Renal cortex interstitium (tissue), 15 donors: ENCODE measurements at places on chromosomes 2 and 18. TPM values are rescaled to one million over a fixed set of nuclear protein-coding genes. Genes with fewer than 3 reads are reported as not detected.

The PARD6G gene
- polyA plus RNA-seq: 29.4 TPM

The LCT gene
- polyA plus RNA-seq: 0.08 TPM

The FLACC1 gene
- polyA plus RNA-seq: 2.0 TPM

The COLEC11 gene
- 1.5 TPM for polyA plus RNA-seq

The RFX8 gene
- 1.1 TPM for polyA plus RNA-seq

The NCKAP5 gene
- 7.7 TPM for polyA plus RNA-seq

The NUP35 gene
- 27.9 TPM for polyA plus RNA-seq

The HOXD11 gene
- 67.2 TPM for polyA plus RNA-seq

The APCDD1 gene
- polyA plus RNA-seq: 109 TPM

The CHRNG gene
- 1.2 TPM for polyA plus RNA-seq

The UGGT1 gene
- 44.9 TPM for polyA plus RNA-seq

The CIB4 gene
- 0.33 TPM for polyA plus RNA-seq

The EFEMP1 gene
- polyA plus RNA-seq: 94.1 TPM

DNA sequence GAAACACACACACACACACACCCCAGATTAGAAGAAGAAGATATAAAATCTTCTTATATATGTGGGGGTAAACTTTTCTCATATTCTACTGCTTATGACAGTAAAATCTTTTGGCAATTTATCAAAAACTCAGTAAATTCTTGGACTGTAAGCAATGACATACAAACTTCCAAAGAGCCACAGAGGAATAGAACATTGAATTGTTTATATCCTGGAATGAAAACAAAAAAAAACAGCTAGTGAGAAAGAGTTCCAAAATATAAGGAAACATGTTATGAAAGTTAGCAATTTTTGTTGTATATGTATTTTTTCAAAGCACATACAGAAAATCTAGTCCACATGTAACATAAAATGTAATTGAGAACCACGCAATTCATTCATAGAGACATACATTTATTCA is 764.9 kb downstream of the DSC3 start:
- DNase-seq: no peak

GRCh38 chr2:128984081-128984480 is 665.4 kb upstream of the HS6ST1 start:
- DNase-seq: no peak

- no peak for DNase-seq
These were observed 10.7 kb upstream of the IAH1 start for GRCh38 chr2:9463698-9464034.

GRCh38 chr18:77127769-77128671 is 4.6 kb downstream of the MBP start:
- DNase-seq: no peak

GRCh38 chr2:66919286-66919685 is 477.8 kb upstream of the ETAA1 start:
- DNase-seq: no peak

DNA sequence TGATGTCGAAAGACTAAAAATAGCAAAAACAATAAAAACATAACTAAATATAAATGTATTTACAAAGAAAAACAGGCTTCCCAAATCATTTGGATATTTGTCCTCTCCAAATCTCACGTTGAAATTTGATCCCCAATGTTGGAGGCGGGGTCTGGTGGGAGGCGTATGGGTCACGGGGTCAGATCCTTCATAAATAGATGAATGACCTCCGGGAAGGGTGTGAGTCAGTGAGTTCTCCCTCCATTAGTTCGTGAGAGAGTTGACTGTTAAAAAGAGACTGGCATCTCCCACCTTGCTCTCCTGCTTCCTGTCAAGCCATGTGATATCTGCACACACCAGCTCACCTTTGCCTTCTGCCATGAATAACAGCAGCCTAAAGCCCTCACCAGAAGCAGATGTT is 703.0 kb downstream of the TMEM182 start:
- no peak for DNase-seq

DNA sequence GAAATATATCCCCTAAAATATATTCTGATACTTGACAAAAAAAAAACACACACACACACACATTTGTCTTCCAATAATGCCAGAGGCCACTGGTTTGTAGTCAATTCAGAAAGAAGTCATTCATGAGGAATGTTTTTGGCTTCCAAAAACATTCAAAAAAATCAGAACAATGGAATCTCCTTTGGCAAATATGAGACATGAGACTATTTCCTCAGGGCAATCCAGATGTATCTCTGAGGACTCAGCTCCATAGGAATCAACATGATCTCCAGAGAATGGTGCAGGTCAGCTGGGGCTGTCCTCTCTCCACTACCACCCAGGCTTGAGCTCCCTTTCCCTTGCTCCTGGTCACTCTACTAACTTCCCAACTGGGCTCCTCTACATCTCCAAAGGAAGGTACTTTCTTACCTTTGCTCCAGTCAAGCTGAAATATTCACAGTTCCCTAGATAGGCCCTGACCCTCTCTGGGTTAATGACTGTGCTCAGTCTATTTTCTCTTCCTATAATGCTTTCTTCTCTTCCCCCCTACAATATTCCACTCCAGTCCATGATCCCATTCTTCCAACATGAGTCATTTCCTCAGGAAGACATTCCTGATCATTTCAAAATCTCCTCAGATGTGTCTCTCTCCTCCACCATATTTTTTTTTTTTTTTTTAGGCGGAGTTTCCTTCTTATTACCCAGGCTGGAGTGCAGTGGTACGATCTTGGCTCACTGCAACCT is 145.3 kb downstream of the C1D start:
- no peak for DNase-seq

- DNase-seq: no peak
These were observed 232.1 kb upstream of the STK17B start for GRCh38 chr2:196403471-196403870.

- no peak for DNase-seq
These were observed 39.5 kb downstream of the PSD4 start for GRCh38 chr2:113213061-113213930.

DNA sequence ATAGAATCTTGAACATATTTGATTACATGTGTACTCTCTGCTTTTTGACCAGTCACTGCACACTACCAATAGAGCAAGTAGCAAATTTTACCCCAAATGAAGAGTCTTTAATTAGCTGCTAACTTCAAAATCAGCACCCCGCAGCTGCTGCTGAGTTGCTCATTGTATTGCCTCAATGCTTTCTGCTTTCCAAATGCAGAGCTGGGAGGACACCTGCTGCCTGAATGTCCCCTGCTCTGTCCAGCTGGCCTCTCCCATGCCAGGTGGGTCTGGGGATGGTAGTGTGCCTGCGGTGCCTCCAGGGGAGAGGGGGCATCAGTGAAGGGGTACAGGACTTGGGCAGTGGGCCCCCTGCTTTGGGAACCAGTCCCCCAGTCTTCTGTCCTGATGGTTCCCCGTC is 184.8 kb downstream of the PRKCE start:
- DNase-seq: no peak

GRCh38 chr2:98565286-98565860 is 42.9 kb downstream of the COA5 start:
- DNase-seq: no peak

GRCh38 chr2:202186641-202187202 is 51.7 kb downstream of the SUMO1 start:
- DNase-seq: no peak

- no peak for DNase-seq
These were observed 40.9 kb downstream of the GORASP2 start for GRCh38 chr2:170969872-170970496.

GRCh38 chr2:15807418-15808203 is 132.7 kb upstream of the MYCN start:
- no peak for DNase-seq

DNA sequence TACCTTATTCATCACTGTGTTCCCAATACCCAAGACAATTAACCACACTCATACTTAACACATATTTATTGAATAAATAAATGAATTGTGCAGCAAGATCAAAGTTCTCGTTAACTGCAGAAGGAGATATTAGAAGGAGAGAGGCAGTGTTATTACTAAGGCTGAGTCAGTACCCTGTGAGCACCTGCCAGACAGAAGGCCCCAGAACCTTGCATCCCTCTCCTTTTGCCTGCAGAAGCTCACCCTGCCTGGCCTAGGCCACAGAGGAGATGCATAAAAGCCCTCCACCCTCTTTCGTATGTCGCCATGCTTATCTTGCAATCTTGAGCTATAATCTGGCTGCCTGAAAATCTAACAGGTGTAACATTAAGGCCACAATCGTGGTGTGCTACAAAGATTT is 20.5 kb upstream of the RNF149 start:
- no peak for DNase-seq

GRCh38 chr2:26649992-26650712 is 9.0 kb upstream of the CIB4 start:
- no peak for DNase-seq

- no peak for DNase-seq
These were observed 48.1 kb downstream of the HPCAL1 start for GRCh38 chr2:10350761-10351160.

- DNase-seq: peak; percentile 38
These were observed 58.6 kb upstream of the SLC25A52 start for GRCh38 chr18:31819106-31819924.

DNA sequence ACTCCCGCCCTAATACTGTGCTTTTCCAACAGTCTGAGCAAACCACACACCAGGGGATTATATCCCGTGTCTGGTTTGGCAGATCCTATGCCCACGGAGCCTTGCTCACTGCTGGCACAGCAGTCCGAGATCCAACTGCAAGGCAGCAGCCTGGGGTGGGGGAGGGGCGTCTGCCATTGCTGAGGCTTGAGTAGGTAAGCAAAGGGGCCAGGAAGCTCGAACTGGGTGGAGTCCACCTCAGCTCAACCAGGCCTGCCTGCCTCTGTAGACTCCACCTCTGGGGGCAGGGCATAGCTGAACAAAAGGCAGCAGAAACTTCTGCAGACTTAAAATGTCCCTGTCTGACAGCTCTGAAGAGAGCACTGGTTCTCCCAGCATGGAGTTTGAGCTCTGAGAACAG is 44.2 kb downstream of the LNPK start:
- no peak for DNase-seq

- no peak for DNase-seq
These were observed 45.3 kb downstream of the E2F6 start for GRCh38 chr2:11420671-11421070.

- DNase-seq: no peak
These were observed 8.8 kb downstream of the NAB1 start for GRCh38 chr2:190657474-190658255.

GRCh38 chr2:237876532-237876931 is 17.1 kb downstream of the RAMP1 start:
- DNase-seq: no peak
